ENCODE measurements at places on chromosomes 11 and 22.

- no peak for DNase-seq
Measured at GRCh38 chr11:94450048-94450447, 43.6 kb downstream of the MRE11 start.

DNA sequence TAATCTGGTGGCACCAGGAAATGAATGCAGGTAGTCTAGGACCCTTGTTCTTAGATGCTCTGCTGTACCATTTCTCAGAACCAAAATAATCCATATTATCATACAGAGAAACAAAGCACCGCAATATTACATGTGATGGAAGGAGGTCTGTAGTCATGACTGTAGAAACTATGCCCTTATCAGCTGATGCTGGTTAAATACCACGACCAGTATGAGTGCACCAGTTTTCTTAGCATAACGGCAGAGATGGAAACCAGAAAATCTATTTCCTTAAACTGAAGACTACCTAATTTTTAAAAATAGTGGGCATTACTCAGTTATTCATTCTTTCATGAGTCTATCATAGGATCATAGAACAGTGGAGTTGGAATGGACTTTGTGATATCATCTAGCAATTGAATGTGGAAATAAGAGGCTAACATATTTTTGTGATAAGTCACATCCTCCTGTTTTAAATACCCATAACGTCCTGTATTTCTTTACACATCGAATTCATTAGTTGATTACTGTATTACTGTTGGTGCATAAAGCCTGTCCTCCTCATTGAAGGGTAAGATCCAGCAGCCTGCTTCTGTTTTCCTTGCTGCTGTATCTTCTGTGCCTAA, 15.1 kb downstream of the JHY start:
- DNase-seq = no peak

DNA sequence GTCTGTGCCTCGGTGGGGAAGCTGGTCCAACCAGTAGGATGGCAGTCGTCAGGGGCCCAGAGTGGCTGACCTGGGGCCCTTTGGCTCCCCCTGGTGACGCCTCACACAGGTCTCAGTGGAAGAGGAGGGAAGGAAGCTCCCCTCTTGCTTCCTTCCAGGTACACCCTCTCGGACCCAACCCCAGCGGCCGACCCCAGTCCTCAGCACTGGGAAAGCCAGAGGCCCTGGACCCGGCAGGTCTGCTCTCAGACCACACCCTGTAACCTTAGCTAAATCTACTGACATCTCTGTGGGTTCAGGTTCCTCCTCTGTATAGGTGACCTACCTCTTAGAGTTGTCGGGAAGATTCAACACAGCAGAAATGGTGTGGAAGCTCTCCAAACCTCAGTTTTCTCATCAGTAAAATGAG, 3.4 kb upstream of the SCUBE1 start:
- peak; percentile 73 for DNase-seq

DNA sequence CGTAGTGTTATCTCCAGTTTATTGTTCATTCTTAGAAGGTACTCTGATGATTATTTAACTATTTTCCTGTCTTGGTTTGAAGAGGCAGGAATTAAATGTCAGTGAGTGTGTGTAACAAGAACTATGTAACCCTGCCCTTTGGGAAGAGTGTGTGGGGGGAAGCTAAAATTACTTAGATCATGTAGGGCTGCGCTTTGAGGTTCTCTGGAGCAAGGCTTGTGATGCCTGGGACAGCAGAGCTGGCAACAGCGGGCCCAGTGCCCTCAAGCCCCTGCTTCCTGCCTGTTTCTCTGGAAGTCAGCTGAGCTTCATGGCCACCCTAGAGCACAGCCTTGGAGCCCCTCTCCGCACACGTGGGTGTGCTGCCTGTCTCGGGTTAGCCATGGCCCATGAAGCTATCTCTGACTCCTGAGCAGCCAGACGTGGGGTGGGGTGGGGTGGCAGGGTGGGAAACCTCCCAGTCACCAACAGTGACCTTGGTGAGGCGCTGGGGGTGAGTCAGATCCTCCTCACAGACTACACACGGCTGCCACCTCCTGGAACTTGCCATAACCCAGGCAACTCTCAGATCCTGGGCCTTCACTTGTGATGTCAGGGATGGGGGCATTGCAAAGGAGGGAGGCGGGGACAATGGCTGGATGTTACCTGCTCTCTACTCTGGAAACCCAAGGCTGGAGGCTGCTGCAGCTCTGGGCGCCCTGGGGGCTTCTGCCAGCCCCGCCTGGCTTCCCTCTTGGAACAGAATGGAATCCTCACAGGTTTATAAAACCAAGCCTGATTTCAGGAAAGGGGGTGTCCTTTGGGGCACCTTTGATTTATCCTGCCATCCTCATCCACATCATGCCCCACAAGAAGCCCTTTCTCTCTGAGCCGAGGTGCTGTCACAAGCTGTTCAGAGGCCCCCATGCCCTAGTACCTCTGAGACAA, 88.6 kb downstream of the SNX19 start:
- DNase-seq = peak; percentile 53

GRCh38 chr11:123216249-123216648, 21.2 kb upstream of the CLMP start:
- DNase-seq = no peak

- DNase-seq = no peak
Measured at GRCh38 chr11:78841456-78842060, 266.9 kb upstream of the NARS2 start.

GRCh38 chr22:48666620-48667019, 1161.1 kb downstream of the BRD1 start:
- no peak for DNase-seq

GRCh38 chr11:12755510-12756453, 81.6 kb downstream of the TEAD1 start:
- DNase-seq = no peak

GRCh38 chr22:44084044-44084772, 60.1 kb downstream of the PARVB start:
- DNase-seq = no peak

DNA sequence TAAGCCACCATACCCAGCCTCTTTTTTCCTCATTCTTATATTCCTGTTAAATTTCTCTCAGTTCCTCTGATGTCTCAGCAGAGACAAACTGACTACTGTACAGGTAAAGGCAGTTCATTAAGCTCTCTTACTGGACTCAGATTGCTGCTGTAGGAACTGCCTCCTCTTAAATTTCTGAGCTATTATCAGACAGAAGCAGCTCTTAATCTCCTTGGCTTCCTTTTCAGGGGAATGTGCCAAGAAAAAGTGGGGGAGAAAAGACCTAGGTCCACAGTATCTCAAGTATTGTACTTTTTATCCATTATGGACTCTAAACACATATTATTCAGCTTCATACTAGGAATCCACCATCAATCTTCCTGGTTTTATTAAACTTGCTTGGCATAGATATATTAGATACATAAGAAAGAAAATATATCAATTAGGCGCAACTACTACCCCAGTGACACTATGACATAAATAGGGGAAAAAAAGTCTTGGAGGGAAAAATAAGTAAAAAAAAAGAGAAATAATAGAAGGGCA, 26.1 kb downstream of the MRTFA start:
- DNase-seq = no peak

GRCh38 chr11:42422090-42422489, 889.7 kb upstream of the API5 start:
- DNase-seq = no peak

GRCh38 chr11:47946682-47947559, 33.4 kb upstream of the PTPRJ start:
- DNase-seq = no peak

GRCh38 chr11:57900320-57900719, 123.4 kb upstream of the OR9Q1 start:
- DNase-seq = no peak
